ENCODE measurements at places on chromosomes 5 and 9.

- DNase-seq, result no peak
These were observed 55.4 kb downstream of the LHX2 start for GRCh38 chr9:124066783-124067577.

DNA sequence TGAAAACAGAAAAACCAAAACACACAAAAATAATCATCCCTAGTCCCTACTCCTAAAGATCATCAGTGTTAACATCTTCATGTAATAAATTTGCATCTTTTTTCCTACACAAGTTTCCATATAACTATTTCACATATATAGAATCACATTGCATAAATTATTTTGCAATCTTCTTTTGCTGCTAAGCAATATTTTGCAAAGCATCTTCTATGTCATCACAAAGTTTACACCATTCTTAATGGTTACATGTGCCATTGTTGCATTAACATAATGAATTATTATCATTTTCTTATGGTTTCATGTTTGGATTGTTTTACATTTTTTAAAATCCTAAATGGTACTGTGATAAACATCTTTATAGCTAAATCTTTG is 17.8 kb downstream of the SH3TC2 start:
- DNase-seq, result no peak

DNA sequence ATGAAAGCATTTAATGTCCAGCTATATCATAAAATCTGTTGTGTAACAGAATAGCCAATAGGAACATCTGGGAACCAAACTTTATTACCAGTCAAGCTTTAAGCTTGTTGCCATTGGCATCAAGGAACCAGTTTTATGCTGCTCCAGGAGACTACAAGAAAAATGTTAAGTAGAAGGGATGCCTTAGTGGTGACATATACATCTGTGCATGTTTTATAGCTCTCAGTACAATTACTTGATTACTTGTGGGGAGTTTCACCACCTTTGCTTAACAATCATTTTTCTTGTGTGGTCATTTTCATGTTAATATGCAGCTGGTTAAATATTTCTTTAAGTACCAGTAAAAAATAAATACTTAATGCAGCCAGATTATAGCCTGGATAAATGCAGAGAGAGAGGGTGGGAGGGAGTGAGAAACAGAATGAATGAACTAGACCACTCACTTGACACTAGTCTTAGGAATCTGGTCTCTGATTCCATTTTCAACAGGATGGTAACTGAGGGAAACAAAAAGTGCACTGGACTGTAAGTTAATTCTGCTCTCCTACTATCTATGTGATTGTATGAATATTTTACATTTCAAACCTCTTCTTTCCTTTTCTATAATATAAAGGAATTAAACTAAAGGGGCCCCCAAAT is 35.7 kb upstream of the LURAP1L start:
- DNase-seq, result no peak

GRCh38 chr9:5857928-5858327 is 25.0 kb upstream of the ERMP1 start:
- no peak for DNase-seq

- no peak for DNase-seq
These were observed 596 bp upstream of the CDC37L1 start for GRCh38 chr9:4678679-4679267.

DNA sequence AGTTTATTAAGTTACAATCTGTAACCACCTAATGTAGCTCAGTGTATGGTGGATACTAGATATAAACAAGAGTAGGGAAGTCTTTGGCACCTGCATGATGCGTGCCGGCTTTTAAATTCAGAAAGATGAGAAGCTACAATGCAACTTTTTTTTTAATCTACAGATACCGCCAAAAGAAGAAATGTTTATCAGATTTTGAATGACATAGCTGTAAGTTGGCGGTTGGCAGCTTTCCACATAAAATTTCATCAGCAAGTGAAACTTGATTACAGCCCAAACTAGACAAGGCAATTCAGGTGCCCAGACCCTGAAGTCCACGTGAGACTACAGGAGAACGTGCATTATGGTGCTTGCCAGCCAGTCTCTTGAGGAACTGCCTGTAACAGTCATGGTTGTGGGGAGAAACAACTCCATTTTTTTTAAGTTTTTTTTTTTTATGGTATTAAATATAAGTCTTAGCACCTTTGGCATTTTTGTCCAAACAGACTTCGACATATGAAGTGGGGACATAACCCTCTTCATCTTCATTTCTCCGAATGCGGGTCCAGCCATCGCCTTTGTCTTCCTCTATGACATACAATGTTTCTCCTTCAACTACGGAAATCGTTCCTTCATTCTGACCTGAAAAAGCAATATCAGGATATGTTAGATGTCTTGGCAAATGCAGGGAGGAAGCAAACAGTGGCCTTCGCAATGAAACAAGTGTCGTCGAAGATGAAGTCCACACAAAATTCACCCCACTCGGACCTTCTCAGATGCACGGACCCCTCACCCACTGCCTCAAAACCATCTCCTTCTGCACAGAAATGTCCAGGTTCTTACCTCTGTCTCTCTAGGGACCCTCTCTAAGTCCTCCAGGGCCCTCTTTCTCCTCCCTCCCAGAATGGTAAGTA is 60.4 kb downstream of the USP20 start:
- DNase-seq, result no peak

DNA sequence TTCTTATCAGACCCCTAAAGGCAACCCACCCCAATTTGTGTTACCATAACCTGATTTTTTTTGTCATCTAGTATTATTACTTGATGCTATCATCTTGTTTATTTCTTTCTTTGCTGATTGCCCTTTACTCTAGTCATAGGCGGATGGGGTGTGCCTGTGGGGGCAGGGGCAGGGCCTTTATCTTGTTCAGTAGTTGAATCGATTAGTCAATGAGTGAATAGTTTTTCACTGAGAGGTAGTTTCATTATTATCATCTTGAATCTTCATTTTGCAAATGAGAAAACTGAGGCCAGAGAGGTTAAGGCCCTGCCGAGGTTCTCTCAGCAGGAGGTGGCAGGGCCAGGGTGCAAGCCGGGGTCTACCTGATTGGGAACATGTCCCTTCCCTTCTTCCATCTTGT is 9.4 kb upstream of the GM2A start:
- DNase-seq, result no peak

DNA sequence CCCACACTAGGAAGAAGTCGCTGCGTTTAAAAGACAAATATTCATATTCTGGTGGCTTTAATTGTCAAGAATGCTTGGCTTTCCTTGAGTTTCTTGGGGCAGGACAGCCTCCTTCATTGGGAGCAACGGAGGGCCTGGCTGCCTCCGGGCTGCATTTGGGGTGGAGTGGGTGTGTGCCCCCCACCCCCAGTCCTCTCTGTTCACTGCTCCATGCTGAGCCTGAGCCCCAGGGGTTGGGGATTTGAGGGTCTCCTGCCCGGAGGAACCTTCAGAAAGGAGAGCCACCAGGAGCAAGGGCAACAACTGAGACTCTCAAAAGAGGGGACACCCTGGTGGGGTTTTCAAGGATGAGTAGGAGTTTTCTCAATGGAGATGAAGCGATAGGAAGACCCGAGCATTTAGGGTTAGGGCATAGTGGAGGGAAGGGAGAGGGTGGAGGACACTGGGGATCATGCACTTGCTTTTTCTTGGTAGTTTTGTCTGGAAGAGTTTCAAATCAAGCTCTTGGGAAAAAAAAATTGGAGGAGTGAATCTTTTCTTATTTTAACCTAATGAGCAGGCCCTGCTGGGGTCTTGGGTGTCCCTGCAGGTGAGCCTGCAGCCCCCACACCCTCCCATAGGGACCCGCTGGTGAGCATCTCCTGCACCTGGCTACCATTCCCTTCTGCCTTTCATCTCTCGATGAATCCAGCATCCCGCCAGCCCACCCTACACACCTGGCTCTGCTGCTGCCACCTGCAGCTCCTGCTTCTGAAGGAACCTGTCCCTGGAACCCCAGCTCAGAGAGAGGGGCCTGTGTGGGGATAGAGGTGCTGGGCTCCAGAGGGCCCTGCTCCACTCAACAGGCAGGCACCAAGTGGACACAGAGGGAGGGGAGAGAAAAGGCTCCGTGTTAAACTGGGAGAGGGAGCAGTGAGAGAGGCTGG is 4.1 kb downstream of the SLC6A19 start:
- no peak for DNase-seq

GRCh38 chr9:89757776-89758528 is 153.1 kb downstream of the GADD45G start:
- DNase-seq, result no peak

- DNase-seq, result no peak
These were observed 7.8 kb upstream of the TGFBI start for GRCh38 chr5:136021016-136021405.

GRCh38 chr9:93952119-93952783 is 2.9 kb downstream of the BARX1 start:
- DNase-seq, result no peak

All from NCI-H510A (cell line).